ENCODE measurements at places on chromosomes 7 and 10. TPM values are rescaled to one million over a fixed set of nuclear protein-coding genes. Genes with fewer than 3 reads are reported as not detected.
A peak's percentile ranks its signal among the peaks of the same experiment; 100 is the strongest.

CEP55 gene
- total RNA-seq = 0.08 TPM

GBX1 gene
- total RNA-seq = not detected

DNA sequence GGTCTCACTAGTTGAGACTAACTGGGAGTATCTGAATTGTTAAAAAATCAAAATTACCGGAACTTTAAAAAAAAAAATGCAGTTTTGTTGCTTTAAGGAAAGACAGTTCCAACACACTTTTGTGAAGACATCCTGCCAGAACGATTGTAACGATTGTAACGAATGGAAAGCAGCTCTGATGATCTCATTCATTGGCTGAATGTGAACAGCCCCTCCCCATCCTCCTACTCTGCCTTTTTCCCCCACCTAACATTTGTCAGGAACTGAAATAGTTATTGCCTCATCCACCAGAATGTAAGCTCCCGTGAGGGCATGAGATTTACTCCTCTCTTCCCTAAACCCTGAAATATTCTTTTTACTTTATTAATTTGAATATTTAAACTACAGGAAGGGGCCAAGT, 23.1 kb upstream of the ZC3HAV1L start:
- no peak for DNase-seq

GRCh38 chr10:78579995-78580394, 488.8 kb upstream of the ZMIZ1 start:
- peak; percentile 55 for DNase-seq

DNA sequence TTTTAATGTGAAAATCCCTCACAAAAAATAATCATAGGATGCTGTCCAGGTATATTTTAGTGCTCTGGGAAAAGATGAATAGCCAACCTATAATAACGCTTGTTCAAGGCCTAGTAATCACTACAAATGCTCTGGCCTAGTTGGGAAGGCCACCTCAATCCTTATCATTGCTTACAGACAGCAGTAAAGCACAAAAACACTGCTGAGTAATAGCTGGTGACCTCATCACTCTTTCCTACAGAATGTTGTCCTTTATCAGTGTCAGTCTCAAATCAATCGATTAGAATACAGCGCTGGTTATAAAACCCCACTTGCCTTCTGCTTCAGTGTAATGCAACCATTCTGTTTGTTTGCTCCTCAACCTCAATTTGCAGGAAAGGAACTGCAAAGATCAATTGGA, 72.6 kb upstream of the STEAP1 start:
- DNase-seq = no peak

DNA sequence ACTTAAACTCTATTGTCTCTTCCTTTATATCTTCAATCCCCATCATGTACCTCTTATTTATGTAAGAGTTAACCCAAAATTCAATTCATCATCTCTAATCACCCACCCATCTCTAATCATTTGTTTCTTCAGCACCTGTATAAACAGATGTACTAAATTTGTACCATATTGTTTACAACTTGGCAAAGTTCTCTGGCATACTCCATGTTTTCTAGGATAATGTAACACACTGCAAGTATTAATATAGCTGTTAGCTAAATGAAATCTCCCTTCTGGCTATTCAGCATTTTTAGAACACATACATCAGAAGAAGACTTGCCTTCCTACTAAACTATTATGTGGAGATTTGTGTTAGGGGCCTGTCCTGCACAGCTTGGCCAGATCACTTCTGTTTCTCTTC, 33.1 kb downstream of the MALSU1 start:
- DNase-seq = no peak

- DNase-seq = no peak
These were observed 5.8 kb downstream of the NPTX2 start for GRCh38 chr7:98622926-98623325.

DNA sequence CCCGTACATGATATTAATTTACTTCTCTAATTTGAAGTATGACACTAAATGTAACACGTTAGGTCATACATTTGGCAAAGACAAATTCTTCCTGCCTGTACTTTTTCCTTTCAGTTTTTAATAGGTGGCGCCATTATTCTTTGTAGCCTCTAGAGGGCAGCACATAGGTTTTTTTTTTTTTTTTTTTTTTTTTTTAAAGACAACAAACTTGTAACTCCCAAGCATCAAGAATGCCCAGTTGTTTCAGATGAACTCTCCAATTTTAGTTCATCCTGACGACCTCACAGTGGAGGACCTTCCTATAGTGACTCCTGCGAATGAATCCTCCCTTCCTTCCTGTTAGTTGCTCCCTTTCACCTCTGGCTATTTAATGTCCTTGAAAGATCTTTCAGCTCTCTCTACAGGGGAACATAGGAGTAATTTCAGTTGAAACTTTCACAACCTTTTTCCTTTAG, 139.3 kb upstream of the HDAC9 start:
- DNase-seq = no peak

GRCh38 chr7:157320608-157320980, 16.2 kb upstream of the DNAJB6 start:
- no peak for DNase-seq
